Naive thymus-derived CD4-positive, alpha-beta T cell (primary cell): ENCODE measurements at places on chromosomes 13 and 19.

DNA sequence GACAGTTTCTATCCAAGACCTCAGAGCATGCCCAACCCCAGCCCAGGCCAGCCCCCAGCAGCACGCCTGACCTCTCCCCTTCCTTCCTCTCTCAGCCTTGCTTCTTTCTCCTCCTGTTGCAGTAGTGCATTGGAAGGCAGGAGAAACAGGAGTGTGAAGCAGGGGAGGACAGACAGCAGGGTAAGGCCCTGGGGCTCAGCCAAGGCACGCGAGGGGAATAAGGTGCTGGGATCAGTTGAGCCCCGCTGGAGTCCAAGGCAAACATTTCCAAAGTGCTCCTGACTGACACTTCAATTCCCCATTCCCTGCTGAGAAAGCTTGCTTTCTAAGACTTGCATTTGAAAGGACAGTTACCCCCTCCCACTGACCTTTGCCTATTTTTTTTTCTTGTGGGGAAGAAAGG lies 73.1 kb upstream of the OLFM4 start:
- no peaks in the 10 kb centered on the region for H3K36me3 ChIP-seq
- H3K4me3 ChIP-seq = no peak overlapping the region
- H3K27ac ChIP-seq = no peak overlapping the region
- H3K27me3 ChIP-seq = no peaks in the 10 kb centered on the region

GRCh38 chr13:71576571-71576970 lies 290.4 kb downstream of the DACH1 start:
- H3K4me1 ChIP-seq = no peaks in the 10 kb centered on the region
- H3K4me3 ChIP-seq = no peak overlapping the region
- H3K27me3 ChIP-seq = no peaks in the 10 kb centered on the region
- no peaks in the 10 kb centered on the region for H3K36me3 ChIP-seq

DNA sequence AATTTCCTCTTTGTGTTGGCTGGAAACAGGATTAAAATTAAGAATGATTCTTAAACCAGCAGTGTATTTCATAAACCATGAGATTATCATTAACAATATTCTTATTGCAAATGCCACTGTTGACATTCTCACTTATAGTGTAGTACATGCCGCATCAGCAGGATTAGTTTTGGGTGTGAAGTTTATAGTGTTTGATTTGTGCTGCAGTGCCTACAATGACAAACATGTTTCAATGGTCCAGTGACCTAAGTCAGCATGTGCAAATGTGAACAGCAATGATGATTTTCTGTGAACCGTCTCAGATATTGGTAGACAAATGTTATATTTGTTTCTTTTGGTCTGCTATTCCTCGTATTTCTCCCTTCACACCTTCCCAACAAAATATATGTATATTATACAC lies 49.8 kb upstream of the TDRD3 start:
- no peaks in the 10 kb centered on the region for H3K27me3 ChIP-seq
- H3K36me3 ChIP-seq = no peaks in the 10 kb centered on the region
- H3K4me1 ChIP-seq = no peaks in the 10 kb centered on the region
- no peak overlapping the region for H3K27ac ChIP-seq
- no peak overlapping the region for H3K4me3 ChIP-seq
- no peak for DNase-seq

DNA sequence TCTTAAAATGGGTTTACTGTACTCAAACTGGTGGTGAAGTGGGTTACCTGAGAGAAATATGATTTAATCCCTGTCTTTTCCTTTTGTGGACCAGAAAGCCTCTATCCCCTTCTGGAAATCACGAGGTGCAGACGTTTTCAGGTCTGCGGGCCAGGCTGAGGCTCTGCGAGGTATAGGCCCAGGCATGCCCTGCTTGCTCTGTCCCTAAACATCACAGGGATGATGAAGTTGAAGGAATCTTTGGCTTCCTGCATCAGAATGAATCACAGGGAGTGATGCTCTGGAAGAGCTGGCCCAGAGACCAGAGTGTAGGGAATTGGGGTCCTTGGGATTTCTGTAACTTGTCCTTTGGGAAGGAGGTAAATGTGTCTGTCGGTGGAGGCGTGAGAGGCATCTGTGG lies 18.4 kb upstream of the CHST8 start:
- DNase-seq = no peak
- no peaks in the 10 kb centered on the region for H3K27me3 ChIP-seq
- H3K27ac ChIP-seq = no peak overlapping the region
- no peak overlapping the region for H3K4me3 ChIP-seq

DNA sequence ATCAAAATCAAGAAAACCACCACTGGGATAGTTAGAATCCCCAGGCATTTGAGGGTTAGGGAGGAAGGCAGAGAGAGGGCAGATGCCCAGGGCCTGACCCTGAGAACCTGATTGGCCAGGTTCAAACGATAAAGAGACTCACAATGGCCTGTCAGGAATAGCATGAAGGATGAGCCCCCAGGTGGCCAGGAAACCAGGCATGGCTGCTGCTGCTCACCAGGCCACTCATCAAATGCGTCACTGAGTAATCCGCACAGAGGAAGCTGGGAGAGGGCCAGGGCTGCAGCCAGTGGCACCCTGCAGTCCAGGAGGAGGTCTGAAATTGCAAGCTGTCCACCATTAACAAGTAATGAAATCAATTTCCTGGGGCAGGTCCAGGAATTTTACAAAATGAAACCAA lies 111.3 kb downstream of the KATNAL1 start:
- no peak for DNase-seq
- no peaks in the 10 kb centered on the region for H3K4me1 ChIP-seq
- no peak overlapping the region for H3K4me3 ChIP-seq
- H3K27me3 ChIP-seq = no peaks in the 10 kb centered on the region
- H3K27ac ChIP-seq = no peak overlapping the region
- H3K36me3 ChIP-seq = no peaks in the 10 kb centered on the region

GRCh38 chr13:99322297-99323103 lies 15.3 kb upstream of the GPR183 start:
- DNase-seq = no peak
- peak overlapping the region; percentile 77 for H3K27ac ChIP-seq

GRCh38 chr13:29954082-29955028 lies 103.9 kb upstream of the UBL3 start:
- H3K27ac ChIP-seq = peak overlapping the region; percentile 69
- peaks cover 20% of the 10 kb centered on the region for H3K4me1 ChIP-seq
- no peaks in the 10 kb centered on the region for H3K27me3 ChIP-seq
- DNase-seq = peak; percentile 61

- H3K36me3 ChIP-seq = no peaks in the 10 kb centered on the region
- no peaks in the 10 kb centered on the region for H3K27me3 ChIP-seq
- DNase-seq = no peak
- H3K4me1 ChIP-seq = no peaks in the 10 kb centered on the region
These were observed 55.3 kb upstream of the TEX29 start for GRCh38 chr13:111265006-111265700.

DNA sequence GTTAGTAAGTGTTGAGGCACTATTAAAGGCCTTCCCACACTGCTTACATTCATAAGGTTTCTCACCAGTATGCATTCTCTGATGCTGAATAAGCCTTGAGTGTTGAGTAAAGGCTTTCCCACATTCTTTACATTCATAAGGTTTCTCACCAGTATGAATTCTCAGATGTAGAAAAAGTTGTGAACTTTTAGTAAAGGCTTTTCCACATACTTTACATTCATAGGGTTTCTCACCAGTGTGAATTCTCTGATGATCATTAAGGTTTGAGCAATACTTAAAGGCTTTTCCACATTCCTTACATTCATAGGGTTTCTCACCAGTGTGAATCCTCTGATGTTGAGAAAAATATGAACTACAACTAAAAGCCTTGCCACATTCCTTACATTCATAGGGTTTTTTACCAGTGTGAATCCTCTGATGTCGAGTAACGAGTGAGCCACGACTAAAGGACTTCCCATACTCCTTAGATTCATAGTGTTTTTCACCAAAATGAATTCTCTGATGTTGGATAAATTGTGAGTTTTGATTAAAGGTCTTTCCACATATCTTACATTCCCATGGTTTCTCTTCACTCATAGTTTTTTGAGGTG lies 24.2 kb downstream of the ZNF829 start:
- peak overlapping the region; percentile 15 for H3K4me3 ChIP-seq
- no peak for DNase-seq
- H3K27me3 ChIP-seq = no peaks in the 10 kb centered on the region

DNA sequence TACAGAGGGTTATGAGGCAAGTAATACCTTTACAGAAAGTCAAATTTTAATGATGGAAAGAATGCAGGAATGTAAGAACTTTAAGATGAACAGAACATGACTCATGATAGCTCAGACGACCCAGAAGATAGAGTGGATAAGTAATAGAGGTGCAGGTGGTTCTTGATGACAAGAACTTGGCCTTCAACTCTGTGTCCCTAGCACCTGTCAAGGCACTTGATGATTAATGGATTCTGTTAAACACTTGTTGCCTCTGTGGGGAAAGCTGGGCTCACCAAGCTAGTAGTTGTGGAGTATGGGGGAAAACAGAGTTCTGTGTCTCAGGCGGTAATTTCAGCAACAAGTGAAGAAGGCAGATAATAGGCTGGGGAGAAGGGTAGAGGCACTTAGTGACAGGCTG lies 306.2 kb downstream of the ATP8A2 start:
- no peaks in the 10 kb centered on the region for H3K27me3 ChIP-seq
- H3K4me1 ChIP-seq = no peaks in the 10 kb centered on the region
- H3K27ac ChIP-seq = no peak overlapping the region
- DNase-seq = no peak
- no peaks in the 10 kb centered on the region for H3K36me3 ChIP-seq

GRCh38 chr13:109157275-109157674 lies 527.9 kb downstream of the MYO16 start:
- no peak overlapping the region for H3K27ac ChIP-seq
- no peaks in the 10 kb centered on the region for H3K36me3 ChIP-seq
- no peak overlapping the region for H3K4me3 ChIP-seq
- DNase-seq = no peak
- H3K4me1 ChIP-seq = no peaks in the 10 kb centered on the region

DNA sequence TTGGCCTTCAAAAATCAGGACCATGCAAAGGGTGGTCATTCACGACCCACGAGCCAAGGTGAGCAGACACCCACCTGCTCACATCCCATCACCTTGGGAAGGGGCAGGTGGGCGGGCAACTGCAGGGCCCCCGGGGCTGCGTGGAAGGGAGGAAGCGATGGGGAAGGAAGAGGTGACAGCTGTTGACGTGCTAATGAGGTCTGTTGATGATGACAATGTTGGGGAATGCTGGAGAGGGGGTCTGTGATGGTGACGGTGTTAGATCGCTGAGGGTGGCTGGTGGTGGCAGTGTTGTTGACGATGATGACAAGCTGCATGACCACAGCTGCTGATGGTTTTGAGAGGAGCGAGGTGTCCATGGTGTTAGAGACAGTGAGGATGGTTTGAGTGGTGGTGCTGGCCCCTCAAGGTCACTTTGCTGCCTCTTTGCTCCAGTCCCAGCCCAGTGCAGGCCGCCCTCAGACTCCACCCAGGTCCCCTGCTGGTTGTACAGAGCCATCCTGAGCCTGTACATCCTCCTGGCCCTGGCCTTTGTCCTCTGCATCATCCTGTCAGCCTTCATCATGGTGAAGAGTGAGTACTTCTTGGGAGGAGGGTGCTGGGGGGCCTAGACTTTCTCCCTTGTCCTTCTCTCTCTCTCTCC lies 900 bp downstream of the MCEMP1 start:
- peaks cover 11% of the 10 kb centered on the region for H3K36me3 ChIP-seq
- no peak overlapping the region for H3K4me3 ChIP-seq
- H3K27ac ChIP-seq = no peak overlapping the region
- H3K27me3 ChIP-seq = no peaks in the 10 kb centered on the region
- no peak for DNase-seq
- peaks cover 32% of the 10 kb centered on the region for H3K4me1 ChIP-seq

GRCh38 chr19:7680606-7681339 lies at the start of gene TRAPPC5:
TRAPPC5 (plus strand) TSS chr19:7680833; CDS start chr19:7682254, 1,421 bp downstream.
- no peaks in the 10 kb centered on the region for H3K27me3 ChIP-seq
- peak; percentile 89 for DNase-seq
- peaks cover 26% of the 10 kb centered on the region for H3K4me1 ChIP-seq
- H3K4me3 ChIP-seq = peak within 1 kb of the TSS; percentile 84

- H3K27me3 ChIP-seq = no peaks in the 10 kb centered on the region
- H3K4me3 ChIP-seq = no peak within 1 kb of the TSS
- no peak within 1 kb of the TSS for H3K27ac ChIP-seq
- H3K4me1 ChIP-seq = no peaks in the 10 kb centered on the region
- no peaks in the 10 kb centered on the region for H3K36me3 ChIP-seq
- DNase-seq = no peak
These were observed at the start of gene SHANK1 for GRCh38 chr19:50719566-50719965. SHANK1 (minus strand) TSS chr19:50719802; CDS start chr19:50716919, 2,883 bp downstream.
